ENCODE measurements at places on chromosomes 3 and 15.

DNA sequence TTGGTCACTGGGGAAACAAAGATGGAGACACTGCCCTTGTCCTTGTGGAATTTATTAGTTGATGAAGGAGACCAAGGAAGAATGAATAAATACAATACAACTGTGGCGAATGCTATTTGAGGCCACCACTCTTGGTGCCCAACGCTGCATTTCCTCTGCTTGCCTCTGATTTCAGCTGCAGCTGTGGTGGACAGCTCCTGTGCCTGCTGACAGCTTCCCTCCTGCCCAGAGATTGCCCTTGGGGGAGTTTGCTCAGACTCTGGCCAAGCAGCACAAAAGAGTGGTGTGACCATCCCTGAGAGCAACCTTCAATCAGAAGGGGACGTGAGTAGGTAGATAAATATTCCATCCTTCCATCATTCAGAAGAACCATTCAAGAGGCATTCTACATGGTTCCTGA lies 64.6 kb upstream of the FHIT start:
- no peak for DNase-seq

DNA sequence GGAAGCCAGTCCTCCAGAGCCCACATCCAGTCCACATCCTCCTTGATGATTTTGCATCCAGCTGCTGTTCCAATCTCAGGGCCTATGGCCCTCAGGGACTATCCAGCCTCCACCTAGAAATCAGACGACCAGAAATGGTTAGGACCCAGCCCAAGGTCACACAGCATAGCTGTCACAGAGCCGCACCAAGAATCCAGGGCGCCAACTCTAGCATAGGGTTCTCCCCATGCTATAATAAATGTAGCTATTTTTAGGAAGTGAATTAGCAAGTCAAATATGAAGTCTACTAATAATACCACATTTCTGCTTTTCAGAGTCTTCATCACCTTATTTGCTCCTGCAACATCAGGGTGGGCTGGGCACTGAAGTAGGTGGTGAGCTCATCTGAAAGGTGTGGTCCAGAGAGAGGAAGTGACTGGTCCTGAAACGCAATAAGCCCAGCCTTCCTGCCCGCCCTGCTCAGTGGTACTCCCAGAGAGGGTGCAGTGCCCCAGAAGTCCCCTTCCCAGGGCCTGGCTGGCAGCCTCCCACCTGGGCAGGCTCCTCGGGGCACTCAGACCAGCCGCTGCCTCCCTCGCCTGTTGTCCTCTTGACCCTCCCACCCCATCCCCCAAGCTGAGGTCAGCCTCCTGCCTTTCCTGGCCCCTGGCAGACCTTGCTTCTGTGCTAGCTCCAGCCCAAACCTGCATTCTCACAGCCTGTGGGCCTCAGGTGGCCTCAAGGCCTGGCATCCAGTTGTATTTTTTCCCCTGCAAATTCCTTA lies 17.6 kb upstream of the CYP11A1 start:
- DNase-seq = no peak

- no peak for DNase-seq
Observed at GRCh38 chr3:123467046-123467445, 18.2 kb upstream of the ADCY5 start.

- no peak for DNase-seq
Observed at GRCh38 chr15:48385031-48385830, 54.0 kb downstream of the DUT start.

- no peak for DNase-seq
Observed at GRCh38 chr15:90054618-90055097, 47.6 kb downstream of the IDH2 start.

DNA sequence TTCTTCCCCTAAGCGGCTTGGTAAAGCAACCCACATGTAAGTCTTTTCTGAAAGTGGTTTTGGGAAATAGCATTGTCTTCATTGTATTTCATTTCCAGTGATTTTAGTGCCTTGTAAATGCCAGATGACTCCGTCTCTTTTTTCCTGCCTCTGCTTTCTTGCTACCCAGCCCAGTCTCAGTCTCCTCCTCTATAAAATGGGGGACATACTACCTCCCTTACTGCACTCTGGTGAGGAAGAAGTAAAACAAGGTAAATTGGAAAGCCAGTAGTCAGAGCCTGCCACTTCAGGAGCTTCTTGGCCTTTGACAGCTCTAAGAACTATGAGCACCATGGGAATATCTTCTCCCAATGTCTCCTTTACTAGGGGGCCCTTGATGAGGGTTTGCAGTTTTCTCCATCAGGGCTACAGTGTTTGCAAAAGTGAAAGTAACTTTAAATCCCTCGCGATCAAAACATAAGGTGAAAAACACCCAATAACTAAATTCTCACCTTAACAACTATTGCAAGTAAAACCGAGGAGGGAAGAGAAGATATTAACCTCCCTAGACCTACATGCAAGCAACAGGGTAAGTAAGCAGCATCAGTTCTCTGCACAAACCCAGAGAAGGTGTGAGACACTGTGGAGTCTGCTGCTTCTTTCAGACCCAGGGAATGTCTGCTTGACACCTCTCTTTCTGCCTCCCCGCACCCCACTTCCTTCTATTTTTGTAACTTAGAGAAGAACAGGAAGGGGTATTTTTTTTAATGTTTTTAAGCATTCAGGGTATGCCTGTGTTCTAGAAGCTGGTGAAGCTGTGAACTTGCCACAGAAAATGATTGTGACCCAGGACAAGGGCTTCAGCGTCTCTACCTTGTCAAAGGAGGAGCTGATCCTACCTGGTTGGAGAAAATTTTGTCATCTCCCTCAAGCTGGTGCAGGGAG lies 159.1 kb upstream of the EOMES start:
- DNase-seq = no peak

DNA sequence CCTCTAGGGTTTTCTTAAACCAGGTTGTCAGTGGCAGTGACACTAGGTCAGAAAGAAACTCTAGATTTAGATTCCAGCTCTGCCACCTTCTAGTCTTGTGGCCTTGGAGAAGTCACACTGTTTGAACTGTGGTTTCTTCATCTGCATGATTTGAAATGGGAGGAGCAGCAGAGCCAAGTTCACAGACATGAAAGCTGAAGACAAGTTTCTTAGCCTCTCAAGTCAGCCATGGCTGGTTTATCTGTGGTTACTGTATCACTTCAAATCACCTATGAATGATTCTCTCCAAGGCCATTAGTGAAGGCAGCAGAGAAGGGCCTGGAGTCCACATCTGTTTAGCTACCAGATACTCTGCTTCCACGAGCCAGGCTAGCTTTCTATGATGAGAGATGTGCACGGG lies 15.6 kb downstream of the CLEC3B start:
- no peak for DNase-seq

DNA sequence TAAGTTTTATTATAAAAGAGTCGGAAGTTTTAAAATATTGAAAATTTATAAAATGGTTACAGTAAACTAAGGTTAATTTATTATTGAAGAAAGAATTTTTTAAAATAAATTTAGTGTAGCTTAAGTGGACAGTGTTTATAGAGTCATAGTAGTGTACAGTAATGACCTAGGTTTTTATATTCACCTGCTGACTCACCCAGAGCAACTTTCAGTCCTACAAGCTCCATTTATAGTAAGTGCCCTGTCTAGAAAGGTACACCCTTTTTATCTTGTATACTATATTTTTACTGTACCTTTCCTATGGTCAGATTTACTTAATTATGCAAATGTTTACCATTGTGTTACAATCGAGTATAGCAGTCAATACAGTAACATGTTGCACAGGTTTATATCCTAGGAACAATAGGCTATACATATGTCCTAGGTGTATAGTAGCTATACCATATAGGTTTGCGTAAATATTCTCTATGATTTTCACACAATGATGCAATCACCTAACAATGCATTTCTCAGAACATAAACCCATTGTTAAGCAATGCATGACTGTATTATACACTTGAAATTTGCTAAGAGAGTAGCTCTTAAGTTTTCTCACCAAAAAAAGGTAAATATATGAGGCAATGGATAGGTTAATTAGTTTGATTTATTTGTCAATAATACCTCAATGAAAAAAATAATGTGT lies 106.9 kb upstream of the CD96 start:
- no peak for DNase-seq

DNA sequence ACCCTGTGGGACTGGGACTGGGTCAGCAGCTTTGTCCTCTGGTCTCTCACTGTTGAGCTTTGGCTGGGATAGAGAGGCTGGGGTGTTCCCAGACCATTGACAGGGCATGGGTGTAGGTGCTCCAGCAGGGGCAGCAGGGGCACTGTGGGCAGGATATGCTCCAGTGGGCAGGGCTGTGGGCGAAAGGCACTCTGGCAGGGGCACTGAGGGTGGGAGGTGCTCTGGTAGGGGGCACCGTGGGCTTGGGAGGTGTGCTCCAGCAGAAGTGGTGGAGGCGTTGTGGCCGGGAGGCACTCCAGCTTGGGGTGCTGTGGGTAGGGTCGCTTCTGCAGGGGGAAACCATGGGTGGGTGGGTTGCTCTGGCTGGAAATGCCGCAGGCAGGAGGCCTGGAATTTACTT lies 62.1 kb downstream of the LRRC49 start:
- no peak for DNase-seq

DNA sequence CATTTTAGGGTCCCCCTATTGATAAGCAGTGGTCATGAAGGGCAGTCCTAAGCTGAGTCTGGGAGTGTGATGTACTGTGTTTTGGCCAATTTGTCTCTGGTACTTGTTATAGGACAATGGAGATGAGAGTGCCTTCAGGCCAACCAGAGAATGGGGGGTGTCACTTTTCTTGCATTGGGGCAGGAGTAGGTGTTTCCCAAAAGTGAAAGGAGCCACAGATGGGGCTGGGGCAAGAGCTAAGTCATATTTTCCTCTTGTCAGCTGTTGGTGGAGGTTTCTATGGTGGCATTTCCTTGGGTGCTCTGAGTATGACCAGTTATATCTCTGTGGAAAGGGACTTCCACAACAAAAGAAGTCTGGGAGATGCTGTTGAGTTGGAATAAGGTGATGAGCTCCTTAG lies 24.7 kb upstream of the BSN start:
- no peak for DNase-seq

DNA sequence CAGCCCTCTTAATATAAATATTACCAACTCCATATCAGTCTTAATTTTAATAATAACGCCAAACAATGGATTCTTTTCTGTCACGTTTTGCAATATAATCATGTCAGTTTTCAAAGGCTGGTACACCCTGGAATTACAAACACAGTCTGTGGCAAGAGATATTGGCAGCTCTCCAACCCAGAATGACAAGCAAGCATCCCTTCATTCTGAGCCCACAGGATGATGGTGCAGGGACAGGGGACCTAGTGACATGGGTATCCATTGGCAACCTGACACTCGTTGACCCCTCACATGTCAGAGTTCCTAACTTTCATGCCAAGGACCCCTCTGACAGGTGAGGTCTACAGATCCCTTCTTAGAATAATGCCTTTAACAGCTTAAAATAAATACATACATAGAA lies 154.5 kb upstream of the TSC22D2 start:
- peak; percentile 79 for DNase-seq

DNA sequence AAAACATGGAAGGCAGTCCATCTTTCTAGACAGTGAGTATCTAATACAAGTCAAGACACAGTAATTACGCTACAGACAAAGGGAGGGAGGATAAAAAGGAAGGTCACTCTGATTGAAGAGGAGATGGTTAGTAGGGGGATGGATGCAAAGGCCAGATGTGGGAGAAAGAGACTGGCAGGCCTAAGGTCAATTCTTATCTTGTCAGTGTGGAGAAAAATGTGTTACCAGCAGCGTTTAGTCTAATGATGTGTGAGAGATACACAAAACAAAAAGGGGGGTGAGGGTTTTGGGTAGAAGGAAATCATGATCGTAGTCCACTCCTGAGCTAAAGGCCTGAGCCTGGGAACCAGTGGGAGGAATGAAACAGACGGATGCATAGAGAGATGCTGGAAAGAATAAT lies 46.7 kb downstream of the RFTN1 start:
- DNase-seq = no peak

DNA sequence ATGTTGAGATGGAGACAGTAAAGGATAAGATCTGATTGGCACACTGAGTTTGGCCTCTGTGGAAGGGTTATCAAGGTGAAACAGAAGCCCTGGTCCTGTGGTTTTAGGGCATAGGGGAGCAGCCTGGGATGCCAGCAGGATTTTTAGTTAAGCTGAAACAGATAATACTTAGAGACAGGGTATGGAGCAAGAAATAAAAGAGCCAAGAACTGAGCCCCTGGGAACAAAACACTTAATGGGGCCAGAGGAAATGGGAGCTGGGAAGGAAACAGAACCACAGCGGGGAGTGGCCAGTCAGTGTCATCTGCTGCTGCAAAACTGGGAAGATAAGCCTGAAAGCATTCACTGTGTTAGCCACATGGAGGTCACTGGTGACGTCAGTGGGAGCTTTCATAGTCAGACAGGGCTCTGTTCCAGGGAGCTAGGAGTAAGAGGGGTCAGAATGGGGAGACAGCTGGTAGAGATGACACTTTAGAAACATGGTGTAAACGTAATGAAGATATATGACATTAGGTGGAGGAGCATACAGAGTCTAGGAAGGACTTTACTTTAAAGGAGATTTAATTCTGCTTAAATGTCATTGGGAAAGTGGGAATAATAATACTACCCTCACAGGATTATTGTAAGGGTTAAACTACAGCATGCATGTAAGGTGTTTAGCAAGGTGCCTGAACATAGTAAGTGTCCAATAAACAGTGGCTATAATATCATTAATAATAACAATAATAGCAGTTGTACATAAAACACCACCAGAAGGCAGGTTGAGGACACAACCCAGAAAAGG lies 172.7 kb upstream of the CTNNB1 start:
- DNase-seq = no peak

- DNase-seq = no peak
Observed at GRCh38 chr3:134693226-134693625, 42.4 kb upstream of the KY start.

GRCh38 chr3:193816656-193817311 lies 223.8 kb downstream of the OPA1 start:
- no peak for DNase-seq

DNA sequence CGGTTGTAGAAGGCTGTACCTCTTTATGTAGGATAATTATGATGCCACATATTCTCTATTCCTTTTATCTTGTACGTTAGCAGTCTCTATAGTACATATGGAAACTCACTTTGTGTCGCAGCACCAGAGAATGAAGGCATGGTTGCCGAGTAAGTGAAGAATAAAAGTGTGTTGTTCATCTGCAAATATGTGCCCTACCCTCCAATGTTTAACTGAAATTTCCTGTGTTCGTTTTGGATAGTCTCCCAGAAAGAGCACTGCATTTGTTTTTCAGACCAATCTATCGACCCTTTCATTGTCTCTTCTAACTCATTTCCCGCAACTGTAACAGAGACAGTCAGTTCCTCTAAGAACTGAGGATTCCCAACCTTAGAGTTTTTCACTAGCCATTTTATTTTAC lies 592.8 kb downstream of the TUSC7 start:
- no peak for DNase-seq

DNA sequence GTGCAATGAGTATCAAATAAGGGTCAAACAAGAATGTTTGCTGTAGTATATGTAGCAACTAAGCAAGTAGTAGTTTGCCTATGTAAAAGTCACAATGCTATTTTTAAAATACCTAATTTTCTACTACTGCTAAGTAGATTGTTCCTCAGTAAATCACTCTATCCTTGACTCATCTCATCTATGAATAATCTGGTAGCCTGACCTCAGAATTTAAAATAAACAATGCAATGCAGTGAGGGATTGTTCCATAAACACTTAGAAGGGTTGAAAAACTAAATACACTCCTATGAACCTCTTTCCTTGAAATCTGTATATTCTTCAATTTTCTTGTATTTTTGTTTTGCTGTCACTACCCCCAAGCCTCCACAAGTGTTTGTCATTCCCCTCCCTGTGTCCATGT lies 253.3 kb downstream of the TBC1D5 start:
- no peak for DNase-seq
